ENCODE measurements at places on chromosomes 7 and 10.
A peak's percentile ranks its signal among the peaks of the same experiment; 100 is the strongest.

GRCh38 chr7:49327155-49327554 lies 402.8 kb downstream of the CDC14C start:
- DNase-seq: no peak

DNA sequence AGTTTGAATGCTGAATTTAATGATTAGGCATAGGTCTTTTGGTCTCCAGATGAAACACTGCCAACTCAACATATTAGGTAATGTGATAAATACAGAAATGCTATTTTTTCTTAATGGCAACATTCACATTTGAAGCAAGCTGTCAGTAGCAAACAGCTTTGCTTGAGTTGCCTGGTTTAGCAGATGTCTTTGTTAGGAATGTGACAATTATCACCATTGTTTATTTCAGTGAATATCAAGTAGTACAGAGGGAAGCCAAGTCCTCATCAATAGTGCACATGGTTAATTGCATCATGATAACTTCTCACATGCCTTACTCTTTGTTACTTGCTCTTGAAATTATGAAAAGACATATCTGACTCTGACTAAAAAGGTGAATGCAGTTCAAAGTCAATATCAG lies 23.7 kb upstream of the SEPTIN7 start:
- DNase-seq: no peak

DNA sequence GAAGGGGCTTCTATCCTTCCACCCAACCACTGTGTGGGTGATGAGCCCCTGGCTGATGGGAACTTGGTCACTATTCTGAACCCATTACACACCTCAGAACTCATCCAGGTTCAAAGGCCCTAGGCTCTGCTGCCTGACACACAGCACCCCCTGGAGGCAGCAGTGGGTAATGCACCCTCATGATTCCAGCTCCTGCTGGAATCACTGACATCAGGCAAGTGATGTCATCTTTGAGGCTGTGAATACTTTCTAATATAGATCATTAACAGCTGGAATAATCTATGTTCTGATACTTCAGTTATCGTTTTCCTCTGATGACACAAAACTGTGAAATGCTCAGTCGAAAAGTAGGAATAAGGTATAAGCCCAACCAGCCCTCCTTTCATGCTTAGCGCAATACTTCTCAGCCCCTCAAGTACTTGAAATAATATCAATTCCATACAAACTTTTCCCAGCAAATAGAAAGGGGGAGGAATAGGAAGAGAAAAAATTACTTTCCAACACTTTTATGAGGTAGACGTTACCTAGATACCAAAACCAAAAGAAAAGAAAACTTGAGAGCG lies 7.5 kb upstream of the RBP3 start:
- peak; percentile 53 for DNase-seq

- no peak for DNase-seq
Measured at GRCh38 chr10:114256008-114256765, 17.1 kb downstream of the VWA2 start.

DNA sequence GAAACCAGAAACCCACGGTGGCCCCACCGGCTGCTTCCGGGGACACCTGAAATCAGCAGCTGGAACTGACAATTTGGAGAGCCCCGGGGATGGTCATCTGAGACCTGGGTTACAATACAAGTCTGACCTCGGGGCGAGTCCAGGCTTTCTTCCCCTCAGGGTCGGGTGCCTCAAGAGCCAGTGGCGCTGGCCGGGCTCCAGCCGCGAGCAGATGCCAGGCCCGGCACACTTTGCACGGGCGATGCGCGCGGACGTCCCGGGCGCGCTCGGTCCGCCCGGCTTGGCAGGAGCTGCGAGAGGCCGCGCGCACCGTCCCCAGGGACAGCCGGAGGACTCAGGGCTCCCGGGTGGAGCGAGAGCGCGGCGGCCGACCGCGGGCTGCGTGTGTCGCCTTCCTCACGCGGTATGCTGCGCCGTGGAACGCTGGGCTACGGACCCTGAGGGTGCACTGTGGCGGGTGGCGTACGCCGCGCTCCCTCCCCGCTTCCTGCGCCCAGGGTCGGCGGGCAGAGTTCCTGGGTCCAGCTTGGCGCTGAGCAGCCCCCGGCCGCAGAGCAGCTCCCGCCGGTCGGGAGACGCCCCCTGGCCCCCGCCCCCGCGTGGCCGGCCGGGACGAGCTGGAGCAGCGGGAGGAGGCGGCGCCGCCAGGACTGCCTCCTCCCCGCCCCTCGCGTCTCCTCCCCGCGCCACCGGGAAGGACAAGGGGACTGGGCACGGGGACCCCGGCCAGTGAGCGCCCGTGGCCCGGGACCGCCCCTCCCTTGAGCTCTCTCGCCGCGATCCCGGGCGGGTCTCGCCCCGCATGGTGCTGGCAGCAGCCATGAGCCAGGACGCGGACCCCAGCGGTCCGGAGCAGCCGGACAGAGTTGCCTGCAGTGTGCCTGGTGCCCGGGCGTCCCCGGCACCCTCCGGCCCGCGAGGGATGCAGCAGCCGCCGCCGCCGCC lies at the start of gene RBM20:
Gene RBM20 (plus strand): TSS at position 684 of the 945 bp plus-strand sequence. CDS start 119 bp downstream, at position 803.
- no peak for DNase-seq

- no peak for DNase-seq
Measured at GRCh38 chr7:19110776-19111175, 6.7 kb downstream of the TWIST1 start.

- DNase-seq: no peak
Measured at GRCh38 chr7:25579778-25580075, 351.4 kb upstream of the NPVF start.

DNA sequence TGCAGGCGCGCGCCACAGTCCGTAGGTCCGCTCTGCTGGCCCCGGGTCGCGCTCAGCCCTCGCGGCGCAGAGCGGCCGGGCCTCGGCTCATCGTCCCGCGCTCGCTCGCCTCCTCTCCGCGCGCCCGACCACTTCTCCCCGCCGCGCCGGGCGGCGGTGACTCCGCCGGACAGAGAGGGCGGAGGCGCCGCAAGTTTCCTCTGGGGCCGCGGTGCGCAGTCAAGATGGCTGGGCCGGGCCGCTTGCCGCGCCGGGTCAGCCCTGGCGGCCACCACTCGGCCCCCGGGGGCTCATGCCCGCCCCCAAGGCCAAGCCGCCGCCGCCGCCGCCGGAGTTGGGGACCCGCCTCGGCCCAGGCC lies 441 bp downstream of the FZD8 start:
- DNase-seq: no peak

GRCh38 chr10:31757831-31758230 lies 170.8 kb downstream of the ARHGAP12 start:
- no peak for DNase-seq

DNA sequence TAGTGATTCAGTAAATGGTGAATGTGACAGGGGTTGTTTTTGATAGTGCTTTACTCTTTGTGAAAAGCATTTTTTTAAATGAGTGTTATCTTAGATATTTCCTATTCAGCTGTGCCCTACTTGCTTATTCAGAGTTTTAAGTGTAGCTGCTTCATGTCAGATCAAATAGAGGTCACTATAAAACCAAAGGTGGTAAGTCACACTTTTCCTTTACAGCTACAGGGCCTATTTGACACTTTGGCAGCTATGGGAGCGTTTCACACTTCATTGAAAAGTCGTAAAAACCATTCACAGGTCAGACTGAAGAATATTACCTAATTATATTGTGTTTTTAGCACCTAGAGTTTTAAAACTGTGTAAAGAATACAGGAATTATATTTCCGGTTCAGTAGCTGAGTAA lies 67.3 kb downstream of the ANKIB1 start:
- no peak for DNase-seq

DNA sequence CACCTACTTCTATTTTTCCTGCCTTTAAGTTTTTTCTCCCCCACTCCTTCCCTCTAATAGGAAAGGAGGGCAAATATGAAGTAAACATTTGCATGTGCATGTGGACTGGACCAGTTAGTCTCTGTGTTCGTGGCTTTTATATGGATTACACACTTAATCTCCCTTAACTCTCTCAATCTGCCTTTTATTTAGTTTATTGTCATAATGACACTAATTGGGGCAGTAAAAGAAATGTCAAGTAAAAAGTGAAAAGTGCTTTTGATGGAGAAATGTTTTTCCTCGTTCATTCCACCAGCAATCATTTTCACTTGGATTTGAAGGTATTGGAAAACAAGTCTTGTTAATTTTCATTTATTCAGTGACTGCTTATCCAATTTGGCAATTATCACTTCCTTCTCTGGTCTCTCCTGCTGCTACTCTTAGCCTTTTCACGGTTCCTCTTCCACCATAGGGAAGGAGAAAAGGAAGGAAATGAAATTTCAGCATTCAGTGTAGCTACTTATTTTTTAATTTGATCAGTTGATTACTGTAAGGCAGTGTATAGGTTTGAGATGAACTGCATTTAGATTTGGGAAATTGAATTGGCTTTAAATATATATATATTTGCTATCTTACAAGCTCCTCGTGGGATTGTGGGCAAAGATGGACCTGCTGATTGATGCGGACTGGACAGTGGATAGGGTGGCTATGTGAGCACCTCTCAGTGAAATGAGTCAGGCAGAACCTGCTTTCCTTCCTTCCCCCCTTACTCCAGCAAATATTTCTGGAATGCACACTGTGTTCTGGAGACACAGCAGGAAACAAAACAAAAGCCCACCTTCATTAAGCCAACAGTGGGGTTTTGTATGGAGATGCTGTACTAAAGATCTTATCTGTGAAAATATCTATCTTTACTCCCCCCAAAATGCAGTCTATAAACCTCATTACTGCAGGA lies 77.5 kb downstream of the LRRC4 start:
- no peak for DNase-seq

- DNase-seq: peak; percentile 74
Measured at GRCh38 chr7:130961128-130961601, 227.2 kb upstream of the KLF14 start.

DNA sequence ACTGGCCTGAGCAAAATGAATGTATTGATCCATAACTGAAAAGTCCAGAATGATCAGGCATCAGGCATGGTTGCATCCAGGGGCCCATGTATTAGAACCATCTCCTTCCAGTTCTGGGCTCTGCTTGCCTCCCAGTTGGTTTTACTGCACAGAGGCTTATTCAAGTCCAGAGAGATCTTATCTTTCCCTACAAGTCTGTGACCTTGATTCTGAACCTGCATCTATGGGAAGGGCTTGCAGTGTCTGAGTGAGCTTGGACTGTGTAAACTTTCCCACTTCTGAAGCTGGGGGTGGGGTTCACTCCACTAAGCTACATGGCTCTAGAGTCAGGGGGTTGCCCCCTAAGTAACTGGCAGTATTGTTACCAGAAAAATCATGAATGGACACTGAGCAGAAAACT lies 136.2 kb downstream of the TCF7L2 start:
- DNase-seq: no peak

GRCh38 chr10:5697342-5697741 lies 12.7 kb downstream of the TASOR2 start:
- no peak for DNase-seq

- no peak for DNase-seq
Measured at GRCh38 chr10:86103391-86104101, 263.0 kb downstream of the GRID1 start.

- DNase-seq: no peak
Measured at GRCh38 chr10:129364949-129365348, 102.1 kb upstream of the MGMT start.

GRCh38 chr10:63755441-63755840 lies 234.2 kb downstream of the REEP3 start:
- DNase-seq: no peak

- DNase-seq: no peak
Measured at GRCh38 chr7:83751217-83751616, 102.3 kb upstream of the SEMA3E start.

DNA sequence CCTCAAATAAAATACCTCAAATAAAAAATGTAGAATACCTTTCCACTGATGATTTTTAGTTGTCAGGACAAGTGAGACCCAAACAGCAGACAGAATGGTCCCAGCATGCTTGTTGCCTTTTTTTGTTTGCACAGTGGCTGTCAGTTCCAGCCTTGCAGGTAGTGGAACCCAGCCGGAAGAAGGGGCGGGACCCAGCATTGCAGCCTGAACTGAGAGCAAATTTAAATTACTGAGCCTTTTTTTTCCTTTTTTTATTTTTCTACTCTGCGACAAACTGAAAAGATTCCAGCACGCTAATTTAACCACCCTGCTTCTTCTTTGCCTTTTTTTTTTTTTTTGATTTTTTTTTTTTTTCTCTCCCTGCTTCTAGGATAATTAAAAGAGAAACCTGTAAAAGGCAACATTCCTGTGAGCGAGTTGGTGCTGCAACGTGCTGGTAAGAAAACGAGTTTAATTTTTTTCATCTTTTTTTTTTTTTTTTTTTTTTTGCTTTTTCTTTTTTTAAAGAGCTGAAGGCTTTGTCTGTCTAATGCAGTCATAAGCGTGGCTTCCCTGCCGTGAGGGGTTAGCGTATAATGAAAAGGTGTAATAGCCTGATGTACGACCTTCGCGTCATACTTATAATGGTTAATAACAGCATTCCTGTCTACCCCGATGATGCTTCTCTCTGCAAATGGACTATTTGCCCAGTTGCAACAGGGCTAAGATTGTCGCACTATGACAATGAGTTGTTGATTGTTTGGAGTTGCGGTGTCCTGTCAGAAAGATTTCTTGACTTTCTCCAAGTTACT lies 555.3 kb upstream of the CELF2 start:
- no peak for DNase-seq

DNA sequence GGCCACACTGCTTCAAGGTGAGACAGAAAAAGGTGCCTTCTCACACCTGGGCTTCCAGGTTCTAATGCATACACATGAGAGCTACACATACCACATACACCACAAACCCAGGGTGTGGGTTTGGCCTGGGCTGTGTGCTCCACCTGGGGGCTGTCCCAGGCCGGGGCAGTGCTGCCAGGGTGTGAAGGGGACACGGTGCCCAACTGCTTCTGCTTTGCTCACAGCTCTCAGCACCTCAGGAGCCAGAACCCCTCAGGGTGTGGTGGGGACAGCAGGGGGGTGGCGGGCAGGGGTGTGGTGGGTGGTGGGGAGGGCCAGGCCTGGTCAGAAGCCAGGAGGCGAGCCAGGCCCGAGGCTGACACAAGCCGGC lies 51.1 kb downstream of the TMEM209 start:
- no peak for DNase-seq

DNA sequence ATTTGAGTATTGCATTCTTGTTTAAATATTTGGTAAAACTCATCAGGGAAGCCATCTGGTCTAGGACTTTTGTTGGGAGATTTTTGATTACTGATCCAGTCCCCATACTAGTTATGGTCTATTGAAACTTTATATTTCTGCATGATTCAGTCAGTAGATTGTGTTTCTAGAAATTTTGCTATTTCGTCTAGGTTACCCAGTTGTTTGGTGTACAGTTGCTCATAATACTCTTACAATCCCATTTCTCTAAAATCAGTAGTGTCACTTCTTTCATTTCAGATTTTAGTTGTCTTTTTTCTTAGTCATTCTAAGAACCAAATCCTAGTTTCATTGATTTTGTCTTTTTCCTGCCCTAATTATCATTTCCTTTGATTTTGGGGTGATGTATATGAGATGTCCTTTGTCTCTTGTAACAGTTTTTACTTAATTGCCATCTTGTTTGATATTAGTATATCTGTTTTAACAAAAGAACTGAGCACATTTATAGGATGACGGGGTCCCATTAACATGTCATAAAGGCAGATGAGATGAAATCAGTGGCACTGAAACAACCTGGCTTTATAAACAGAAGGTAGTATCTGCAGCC lies 7.9 kb downstream of the MALSU1 start:
- DNase-seq: no peak

GRCh38 chr7:111029574-111030251 lies 61.2 kb upstream of the LRRN3 start:
- DNase-seq: peak; percentile 13

Data from activated T-helper 9 cell treated with anti-CD3 and anti-CD28 coated beads, Interleukin-2, amount 50 U/mL, for 16 hours (primary cell).